ENCODE measurements at places on chromosomes 2 and 18. TPM values are rescaled to one million over a fixed set of nuclear protein-coding genes. Genes with fewer than 3 reads are reported as not detected.

The DTNA gene
- total RNA-seq: 236 TPM

The RMDN2 gene
- total RNA-seq: 14.6 TPM

The LOXHD1 gene
- total RNA-seq: 0.11 TPM

DNA sequence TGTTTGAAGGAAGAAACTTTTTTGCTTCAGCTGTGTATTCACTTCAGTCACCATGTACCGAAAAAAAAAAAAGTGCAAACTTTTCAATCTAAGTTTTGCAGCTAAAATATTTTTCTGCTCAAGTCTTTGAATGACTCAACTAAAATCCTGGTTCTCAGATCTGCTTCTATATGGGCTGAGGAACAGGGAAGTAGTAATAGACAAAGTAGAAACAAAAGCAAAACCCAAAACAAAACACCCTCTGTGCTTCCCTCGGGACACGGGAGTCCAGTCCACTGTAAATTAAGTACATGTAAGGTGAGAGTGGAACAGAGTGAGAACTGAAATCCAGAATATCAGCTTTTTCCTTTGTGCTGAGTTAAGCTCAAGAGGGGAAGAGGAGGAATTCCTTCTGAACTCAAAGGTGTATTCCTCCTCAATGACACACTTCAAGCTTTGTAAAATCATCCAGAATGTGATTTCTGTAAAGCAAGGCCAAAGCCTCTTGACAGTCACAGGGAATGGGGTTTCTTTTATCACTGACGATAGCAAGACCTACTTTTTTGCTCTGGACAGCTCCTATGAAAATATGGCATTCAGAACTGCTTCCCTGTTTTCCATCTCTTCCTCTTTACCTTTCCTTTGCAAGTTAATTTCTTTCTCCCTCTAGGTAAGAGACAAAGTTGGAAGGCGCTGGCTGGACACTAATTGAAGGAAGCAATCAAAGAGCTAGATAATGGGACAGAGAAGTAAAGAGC, 433.5 kb upstream of the MMADHC start:
- no peak for DNase-seq

The HOXD10 gene
- total RNA-seq: 0.33 TPM
